Activated naive CD8-positive, alpha-beta T cell treated with anti-CD3 and anti-CD28 coated beads, Interleukin-2, amount 50 U/mL, for 24 hours (primary cell): ENCODE measurements at places on chromosomes 6 and 20.
A peak's percentile ranks its signal among the peaks of the same experiment; 100 is the strongest.

GRCh38 chr6:40535819-40536380 lies 51.3 kb downstream of the LRFN2 start:
- no peak for DNase-seq

- no peak for DNase-seq
Observed at GRCh38 chr20:17169585-17170136, 57.2 kb upstream of the PCSK2 start.

DNA sequence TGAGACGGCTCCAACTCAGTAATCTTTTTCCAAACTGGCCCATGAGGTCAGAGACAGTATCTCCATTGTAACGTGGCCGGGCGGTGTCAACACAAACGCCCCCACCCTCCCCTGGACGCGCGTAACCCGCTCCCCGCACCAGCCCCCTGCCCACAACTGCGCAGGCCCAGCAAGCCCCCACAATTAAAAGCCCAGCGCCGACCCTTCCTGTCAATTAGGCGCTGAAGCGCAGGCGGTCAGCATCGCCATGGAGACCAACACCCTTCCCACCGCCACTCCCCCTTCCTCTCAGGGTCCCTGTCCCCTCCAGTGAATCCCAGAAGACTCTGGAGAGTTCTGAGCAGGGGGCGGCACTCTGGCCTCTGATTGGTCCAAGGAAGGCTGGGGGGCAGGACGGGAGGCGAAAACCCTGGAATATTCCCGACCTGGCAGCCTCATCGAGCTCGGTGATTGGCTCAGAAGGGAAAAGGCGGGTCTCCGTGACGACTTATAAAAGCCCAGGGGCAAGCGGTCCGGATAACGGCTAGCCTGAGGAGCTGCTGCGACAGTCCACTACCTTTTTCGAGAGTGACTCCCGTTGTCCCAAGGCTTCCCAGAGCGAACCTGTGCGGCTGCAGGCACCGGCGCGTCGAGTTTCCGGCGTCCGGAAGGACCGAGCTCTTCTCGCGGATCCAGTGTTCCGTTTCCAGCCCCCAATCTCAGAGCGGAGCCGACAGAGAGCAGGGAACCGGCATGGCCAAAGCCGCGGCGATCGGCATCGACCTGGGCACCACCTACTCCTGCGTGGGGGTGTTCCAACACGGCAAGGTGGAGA lies at the start of the genes HSPA1A and HSPA1L:
Gene HSPA1A, plus strand, starts transcription at position 519 of the 814 bp plus-strand sequence. Its CDS starts 214 bp downstream, at position 733.
Gene HSPA1L, minus strand, starts transcription at position 259 of the 814 bp plus-strand sequence. CDS start 3,311 bp downstream, outside the sequence.
- DNase-seq = peak; percentile 72

DNA sequence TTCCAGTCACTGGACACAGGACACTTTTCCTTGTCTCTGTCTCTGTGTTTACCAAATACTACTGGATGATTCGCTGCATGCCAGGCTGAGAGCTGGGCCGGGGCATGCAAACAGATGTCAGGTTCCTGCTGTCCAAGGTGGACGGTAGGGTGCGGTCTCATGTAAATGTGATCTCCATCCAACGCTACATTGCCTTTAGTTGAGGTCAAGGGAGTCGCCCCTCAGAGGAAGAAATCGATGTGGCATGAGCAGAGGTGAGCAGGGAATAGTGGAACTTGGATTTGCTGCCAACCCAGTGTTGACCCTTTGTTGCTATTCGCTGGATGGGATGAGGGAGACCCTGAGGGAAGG lies 9.8 kb upstream of the TOX2 start:
- no peak for DNase-seq

- DNase-seq = no peak
Observed at GRCh38 chr6:123526128-123526527, 110.6 kb downstream of the TRDN start.

DNA sequence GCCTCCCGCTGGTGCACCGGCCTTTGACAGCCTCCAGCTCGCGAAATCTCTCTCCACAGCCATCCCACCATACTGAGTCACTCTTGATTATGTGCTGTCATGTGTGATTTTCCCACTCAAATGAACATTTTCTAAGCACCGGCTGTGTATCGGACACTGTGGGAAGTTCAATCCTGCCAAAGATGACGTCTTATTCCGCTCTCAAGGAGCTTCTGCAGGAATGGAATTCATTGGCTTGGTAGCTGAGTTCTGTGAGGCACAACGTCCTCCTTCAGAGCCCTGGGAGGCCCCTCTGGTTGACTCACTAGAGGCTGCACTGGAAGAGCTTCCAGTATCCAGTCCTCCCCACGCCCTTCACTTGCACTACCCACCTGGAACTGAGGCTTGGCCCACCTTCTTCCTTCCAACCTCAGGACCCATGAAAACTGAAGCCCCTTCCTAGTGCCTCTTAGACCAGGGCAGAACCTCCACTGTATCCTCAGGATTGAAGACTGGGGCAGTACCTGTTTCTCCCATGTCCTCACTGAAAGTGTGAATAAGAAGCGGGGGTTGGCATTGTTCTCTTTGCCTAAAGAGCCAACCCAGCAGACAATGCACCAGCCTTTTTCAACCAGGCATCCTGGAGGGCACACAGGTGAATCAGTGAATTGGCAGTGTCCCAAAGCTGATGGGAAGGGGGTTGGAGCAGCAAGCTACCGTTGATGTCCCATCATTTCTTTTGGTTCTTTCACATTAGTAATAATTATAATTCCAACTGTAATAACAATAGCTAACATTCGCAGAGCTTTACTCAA lies 1.7 kb downstream of the UNC5CL start:
- no peak for DNase-seq

- no peak for DNase-seq
Observed at GRCh38 chr6:9308284-9308683, 872.9 kb upstream of the SLC35B3 start.

DNA sequence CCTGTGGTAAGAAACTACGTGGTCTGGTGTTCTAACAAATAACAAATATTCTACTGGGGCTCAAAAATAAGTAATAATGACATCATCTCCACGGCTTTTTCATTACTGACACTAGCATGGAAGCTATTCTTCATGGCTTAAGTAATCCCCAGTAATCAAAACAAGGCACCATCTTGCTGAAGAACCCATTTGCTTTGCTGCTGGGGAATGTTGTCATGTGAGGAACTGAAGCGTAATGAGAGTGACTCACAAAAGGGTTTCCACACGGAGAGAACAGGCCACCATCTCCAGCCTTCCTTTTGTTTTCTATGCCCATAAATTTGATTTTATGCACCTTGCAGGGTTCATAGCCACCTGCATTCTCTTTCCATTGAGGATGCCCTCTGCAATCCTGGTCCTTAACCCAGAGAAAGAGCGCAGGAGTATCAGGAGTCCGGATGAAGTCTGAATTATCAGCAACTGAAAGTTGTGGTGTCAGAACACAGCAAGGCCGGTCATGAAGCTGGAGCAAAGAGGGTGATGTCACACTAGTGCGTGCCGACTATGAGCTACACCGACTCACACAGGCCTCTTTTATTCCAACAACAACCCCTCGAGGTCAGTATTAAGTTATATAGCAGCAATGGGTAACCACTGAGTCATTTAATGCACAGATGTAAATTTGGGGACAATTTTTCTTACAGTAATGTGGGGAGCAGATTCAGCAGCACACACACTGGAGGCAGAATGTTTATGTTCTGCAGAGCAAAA lies 173.7 kb upstream of the SSTR4 start:
- DNase-seq = no peak

- no peak for DNase-seq
Observed at GRCh38 chr20:50850721-50851286, 55.9 kb downstream of the BCAS4 start.

GRCh38 chr20:43550456-43550855 lies 8.4 kb upstream of the SGK2 start:
- DNase-seq = no peak

- DNase-seq = no peak
Observed at GRCh38 chr20:59232618-59233017, 67.8 kb upstream of the EDN3 start.

DNA sequence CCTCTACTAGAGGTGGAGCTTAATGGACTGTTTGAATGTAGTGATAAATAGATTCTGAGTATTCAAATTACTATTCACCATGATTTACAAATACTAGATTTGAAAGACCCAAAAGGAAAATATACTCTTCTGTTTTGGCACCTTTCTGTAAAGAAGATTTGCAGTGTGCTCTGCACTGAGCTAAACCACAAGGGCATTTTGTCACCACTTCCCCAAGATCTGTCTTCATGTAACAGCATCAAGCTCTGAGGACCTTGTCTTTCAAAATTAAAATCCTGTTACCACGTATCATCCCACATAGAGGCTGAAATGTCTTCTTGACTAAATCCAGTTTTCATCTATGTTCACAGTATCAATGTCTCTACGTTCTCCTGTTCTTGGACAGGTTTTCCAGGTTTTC lies 3.3 kb upstream of the PGK2 start:
- DNase-seq = no peak

DNA sequence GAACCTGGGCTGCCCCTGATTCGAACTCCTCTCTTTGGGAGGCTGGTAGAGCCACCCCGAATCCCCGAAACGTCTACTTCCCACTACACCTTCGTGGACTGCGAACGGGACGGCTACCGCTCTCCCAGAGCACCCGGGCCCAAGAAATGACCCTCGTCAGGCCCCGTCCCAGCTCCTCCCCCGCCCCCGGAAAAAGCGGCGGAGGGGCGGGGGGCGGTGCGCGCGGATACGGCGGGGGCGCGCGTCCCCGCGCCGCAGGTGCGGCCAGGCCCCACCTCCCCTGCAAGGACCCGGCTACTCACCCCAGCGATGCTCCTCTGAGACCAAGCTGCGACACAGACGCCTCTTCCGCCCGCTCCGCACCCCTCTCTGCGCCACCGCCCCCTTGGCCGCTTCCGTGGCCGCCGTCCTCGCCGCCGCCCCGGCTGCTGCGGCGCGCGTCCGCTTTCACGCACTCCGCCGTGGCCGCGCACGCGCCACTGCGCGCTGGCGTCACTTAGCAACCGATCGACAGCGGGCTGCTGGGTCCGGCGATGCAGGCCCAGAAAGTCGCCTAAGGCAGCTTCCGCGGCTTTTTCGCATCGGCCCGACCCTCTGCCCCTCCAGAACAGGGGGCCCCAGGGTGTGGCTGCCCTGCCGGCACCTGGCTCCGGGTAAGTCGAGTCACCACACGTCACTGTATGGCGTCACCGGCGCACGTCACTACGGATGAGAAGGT lies at the start of gene BTBD9:
Gene BTBD9, minus strand, starts transcription at position 432 of the 718 bp plus-strand sequence.
- peak; percentile 83 for DNase-seq

GRCh38 chr6:152098683-152099082 lies 291.2 kb downstream of the ESR1 start:
- DNase-seq = no peak

DNA sequence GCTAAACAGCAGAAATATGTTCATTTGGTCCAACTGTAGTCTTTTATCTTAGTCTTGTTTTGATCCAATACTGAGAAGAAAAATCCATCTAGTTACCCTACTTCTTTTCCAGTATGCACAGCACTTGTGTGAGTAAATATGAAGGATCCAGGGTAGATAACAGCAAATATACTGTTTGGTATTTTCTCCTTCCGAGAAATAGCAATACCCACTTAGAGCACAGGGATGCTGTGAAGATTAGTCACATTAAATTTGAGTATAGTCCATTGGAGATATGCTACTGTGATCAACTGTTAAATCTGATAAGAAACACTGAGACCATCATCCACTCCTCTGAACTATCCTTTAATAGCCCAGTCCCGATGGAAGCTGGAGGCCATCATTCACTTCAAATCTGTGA lies 145.2 kb downstream of the PDE7B start:
- DNase-seq = no peak

- no peak for DNase-seq
Observed at GRCh38 chr20:961768-962167, 40.3 kb downstream of the RSPO4 start.

DNA sequence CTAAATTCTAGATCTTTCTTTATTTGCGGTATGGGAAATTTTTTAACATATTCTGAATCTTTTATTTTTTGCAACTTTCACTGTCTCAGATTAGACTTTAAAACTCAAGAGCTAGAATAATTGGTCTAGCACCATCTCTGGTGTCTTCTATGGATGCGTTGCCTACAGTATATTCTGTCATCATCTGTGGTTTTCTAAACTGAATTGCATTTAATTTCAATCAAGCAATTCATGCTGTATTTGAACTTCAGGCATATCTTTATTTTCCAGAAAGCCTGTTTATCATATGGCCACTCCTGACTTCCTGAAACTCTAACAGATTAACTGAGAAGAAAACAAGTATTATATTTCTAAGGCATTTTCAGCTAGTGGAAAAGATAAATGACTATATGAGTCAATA lies 281.6 kb downstream of the PLCB1 start:
- DNase-seq = no peak
